T-helper 17 cell (primary cell): ENCODE measurements at places on chromosomes 5 and 9. TPM values are rescaled to one million over a fixed set of nuclear protein-coding genes. Genes with fewer than 3 reads are reported as not detected.

DNA sequence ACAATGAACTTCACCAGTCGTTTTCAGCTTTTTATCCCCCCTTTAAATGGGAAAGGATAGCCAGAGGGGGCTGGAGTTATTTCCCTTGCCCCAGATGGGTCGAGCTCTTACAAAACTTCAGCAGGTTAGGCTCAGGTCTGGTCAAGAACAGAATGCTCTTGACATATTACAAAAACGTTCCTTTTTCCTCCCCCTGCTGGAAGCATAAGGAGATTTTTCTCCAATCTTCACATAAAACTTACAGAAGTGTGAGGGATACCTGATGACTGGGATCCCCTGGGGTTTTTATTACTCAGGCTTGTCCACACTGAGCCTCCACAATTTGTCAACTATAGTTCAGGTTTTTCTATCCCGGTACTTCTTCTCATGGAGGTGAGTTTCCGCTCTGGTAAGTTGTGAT is 60.8 kb downstream of the CSF2 start:
- no peak for DNase-seq
- no peaks in the 10 kb centered on the region for H3K27me3 ChIP-seq
- H3K36me3 ChIP-seq = no peaks in the 10 kb centered on the region
- no peaks in the 10 kb centered on the region for H3K4me1 ChIP-seq

GRCh38 chr5:19855453-19855852 is 132.5 kb downstream of the CDH18 start:
- no peak for DNase-seq
- H3K4me1 ChIP-seq = no peaks in the 10 kb centered on the region
- H3K27ac ChIP-seq = no peak overlapping the region
- no peaks in the 10 kb centered on the region for H3K27me3 ChIP-seq

- no peak for DNase-seq
- no peak overlapping the region for H3K27ac ChIP-seq
- no peaks in the 10 kb centered on the region for H3K4me1 ChIP-seq
- H3K36me3 ChIP-seq = peaks cover 2% of the 10 kb centered on the region
- H3K4me3 ChIP-seq = no peak overlapping the region
These were observed 34.3 kb downstream of the MRPL36 start for GRCh38 chr5:1765141-1765879.

DNA sequence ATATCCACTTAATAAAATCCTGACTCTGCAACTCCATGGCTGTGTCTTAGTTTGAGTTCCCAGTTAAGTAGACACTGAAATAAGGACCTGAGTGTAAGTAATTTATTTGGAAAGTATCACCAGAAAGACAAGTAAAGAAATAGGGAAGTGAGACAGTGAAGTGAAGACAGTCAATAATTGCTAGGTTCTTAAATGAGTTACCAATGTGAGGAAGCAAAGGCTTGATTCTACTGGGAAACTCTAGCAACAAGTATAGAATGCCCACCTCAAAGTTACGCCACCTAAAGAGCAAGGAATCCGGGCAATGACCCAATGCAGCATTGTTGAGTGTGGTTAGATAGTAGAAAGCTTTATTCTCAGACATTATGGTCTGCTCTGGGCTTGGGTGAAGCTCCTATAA is 383.9 kb downstream of the TLR4 start:
- no peak for DNase-seq
- no peak overlapping the region for H3K27ac ChIP-seq
- H3K36me3 ChIP-seq = no peaks in the 10 kb centered on the region
- H3K27me3 ChIP-seq = no peaks in the 10 kb centered on the region
- H3K4me1 ChIP-seq = no peaks in the 10 kb centered on the region
- H3K4me3 ChIP-seq = no peak overlapping the region

DNA sequence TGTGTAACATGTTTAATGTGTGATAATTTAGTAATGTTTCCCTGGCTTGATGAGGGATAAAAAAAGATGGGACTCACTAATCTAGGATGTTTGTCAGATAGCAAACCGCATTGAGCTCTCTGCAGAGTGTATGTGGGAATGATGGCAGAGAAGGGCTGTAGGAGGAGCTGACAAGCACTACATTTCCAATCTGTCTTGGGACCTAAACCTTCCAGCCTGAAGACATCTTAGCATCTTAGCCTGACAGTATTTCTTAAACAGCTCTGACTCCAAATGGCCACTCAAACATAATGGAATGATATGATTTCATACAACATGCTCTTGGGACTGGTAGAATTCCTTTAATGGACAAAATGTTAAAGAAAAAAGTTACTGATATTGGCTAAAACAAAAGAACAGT is 116.7 kb downstream of the PPP2R2B start:
- no peaks in the 10 kb centered on the region for H3K27me3 ChIP-seq
- peaks cover 34% of the 10 kb centered on the region for H3K4me1 ChIP-seq
- DNase-seq = no peak
- no peak overlapping the region for H3K4me3 ChIP-seq

DNA sequence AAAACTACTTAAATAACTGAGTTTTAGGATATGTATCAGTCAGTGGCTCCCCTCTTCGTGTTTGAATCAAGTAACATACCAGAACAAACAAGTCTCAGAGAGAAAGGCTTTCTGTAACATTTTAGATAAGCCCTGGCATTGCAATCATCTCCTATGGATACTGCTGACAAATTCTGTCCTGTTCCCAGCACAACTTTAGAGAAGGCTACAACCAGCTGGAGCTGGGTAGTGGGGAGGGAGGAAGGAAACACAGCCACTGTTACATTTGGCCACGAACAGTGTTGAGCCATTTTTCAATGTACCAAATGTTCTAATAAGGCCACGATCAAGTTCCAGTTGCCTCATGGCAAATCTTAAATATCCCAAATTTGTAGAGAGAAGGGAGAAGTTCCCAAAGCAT is 511.8 kb upstream of the WWC1 start:
- H3K36me3 ChIP-seq = no peaks in the 10 kb centered on the region
- no peaks in the 10 kb centered on the region for H3K4me1 ChIP-seq
- DNase-seq = no peak
- no peak overlapping the region for H3K4me3 ChIP-seq

DNA sequence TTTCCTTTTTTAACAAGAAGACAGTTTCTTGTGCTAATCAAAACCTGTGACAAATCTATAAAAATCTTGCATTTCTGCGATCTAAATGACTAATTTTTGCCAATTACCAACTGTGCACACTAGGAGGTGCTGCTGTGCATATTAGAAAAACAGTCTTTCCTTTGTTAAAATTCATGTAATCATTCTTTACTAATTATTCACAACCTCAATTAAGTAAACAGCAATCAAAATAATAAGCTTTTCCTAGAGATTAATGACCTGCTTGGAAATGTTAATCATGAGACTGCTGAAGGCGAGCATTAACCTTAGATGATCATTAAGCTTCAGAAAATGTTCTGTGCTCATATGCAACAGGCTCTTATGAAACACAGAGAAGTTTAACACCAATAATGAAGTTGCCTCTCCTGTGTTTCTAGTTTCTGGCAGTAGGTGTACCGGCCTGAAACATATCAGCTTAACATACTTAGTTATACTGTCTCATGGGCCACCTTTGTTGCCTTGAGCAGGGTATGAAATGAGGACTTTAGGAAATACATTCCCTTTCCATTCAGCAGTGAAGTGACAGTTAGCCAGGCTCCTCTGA is 17.7 kb downstream of the RFESD start:
- H3K27me3 ChIP-seq = no peaks in the 10 kb centered on the region
- peaks cover 2% of the 10 kb centered on the region for H3K4me1 ChIP-seq
- H3K36me3 ChIP-seq = peaks cover 4% of the 10 kb centered on the region
- no peak for DNase-seq
- no peak overlapping the region for H3K27ac ChIP-seq

DNA sequence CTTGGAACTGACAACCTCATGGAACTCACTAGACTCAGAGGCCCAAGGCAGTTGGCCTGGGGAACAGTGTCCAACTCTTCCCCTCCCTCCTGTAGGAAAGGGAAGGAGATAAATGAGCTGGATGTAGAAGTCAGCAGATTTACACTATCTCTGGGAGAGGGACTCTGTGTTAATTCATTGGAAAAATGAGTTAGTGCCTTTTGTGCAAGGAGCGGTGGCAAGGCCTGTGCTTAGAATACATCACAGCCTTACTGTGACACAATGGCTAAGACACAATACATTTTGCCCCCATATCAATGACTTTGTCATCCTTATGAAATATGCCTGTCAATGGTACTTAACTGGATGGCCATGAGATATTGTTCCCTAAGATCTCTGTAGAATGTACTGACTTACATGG is 28.0 kb upstream of the FAM240B start:
- no peak overlapping the region for H3K27ac ChIP-seq
- no peak for DNase-seq
- peaks cover 21% of the 10 kb centered on the region for H3K27me3 ChIP-seq
- H3K36me3 ChIP-seq = no peaks in the 10 kb centered on the region

- H3K4me1 ChIP-seq = peaks cover 6% of the 10 kb centered on the region
- H3K4me3 ChIP-seq = no peak overlapping the region
- H3K27ac ChIP-seq = no peak overlapping the region
These were observed 21.0 kb downstream of the DHX29 start for GRCh38 chr5:55286411-55286933.

GRCh38 chr9:75855509-75855908 is 35.0 kb upstream of the PCSK5 start:
- peaks cover 23% of the 10 kb centered on the region for H3K27me3 ChIP-seq
- no peaks in the 10 kb centered on the region for H3K36me3 ChIP-seq
- no peak for DNase-seq
- H3K4me1 ChIP-seq = no peaks in the 10 kb centered on the region

DNA sequence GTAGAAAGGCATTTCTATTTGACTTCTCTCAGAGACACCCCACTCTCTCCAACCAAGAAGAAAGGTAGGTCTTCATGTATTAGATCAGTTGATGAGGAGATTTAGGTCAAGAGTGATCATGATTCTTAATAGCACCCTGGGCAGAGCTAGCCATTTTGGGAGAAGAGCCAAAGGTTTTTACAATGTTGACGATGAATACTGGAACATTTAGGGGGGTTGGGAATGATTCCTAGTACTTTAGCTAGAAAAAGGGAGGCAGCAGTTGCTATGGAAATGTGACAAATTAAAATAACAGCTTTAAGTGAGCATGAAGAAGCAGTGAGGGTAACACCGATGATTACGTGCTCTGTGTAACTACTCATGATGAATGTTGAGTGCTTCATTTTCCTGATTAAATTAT is 9.5 kb upstream of the RPS23 start:
- peaks cover 6% of the 10 kb centered on the region for H3K36me3 ChIP-seq
- no peak for DNase-seq
- no peak overlapping the region for H3K27ac ChIP-seq
- H3K4me1 ChIP-seq = peaks cover 8% of the 10 kb centered on the region
- H3K4me3 ChIP-seq = no peak overlapping the region

DNA sequence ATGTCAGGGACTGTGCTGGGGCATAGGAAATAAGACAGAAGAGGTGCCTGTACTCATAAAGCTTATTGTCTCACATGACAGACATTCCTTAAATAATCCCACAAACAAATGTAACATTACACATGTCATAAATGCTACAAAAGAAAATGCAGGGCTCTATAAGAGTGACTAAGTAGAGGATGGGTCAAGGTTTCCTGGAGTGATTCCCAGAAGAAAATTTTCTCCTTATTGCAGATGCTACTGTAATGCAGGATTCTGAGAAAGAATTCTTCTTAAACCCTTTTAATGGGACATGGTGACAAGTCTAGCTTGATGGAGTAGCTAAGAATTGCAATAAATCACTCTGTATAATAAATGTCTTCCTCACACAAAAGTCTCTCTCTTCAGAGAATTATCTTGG is 55.7 kb downstream of the SH3TC2 start:
- DNase-seq = no peak
- H3K4me3 ChIP-seq = no peak overlapping the region
- no peak overlapping the region for H3K27ac ChIP-seq

DNA sequence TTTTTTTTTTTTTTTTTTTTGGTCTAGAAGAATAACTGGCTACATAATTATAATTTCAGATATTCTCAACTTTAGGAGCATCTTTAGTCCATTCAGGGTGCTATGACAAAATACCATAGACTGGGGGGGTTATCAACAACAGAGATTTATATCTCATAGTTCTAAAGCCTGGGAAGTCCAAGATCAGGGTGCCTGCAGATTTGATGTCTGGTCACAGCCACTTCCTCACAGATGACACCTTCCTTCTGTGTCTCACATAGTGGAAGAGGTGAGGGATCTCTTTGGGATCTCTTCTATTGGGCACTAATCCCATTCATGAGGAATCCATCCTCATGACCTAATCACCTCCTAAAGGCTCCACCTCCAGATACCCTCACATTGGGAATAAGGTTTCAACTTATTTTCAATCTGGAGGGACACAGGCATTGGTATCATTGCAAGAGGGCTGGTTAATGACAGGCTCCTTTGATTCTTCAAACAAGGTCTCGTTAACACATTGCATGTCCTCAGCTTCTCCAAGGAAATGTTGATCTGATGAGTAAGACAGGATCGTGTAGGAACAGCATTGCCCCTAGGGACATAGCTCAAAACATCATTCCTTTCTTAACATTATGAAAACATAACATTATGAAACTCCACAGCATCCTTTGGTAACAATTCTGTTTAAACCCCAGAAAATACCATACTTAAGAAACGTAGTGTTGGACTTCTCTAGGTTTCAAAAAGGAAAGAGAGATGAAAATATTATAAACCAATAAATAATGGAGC is 372.4 kb downstream of the SEMA5A start:
- H3K4me1 ChIP-seq = no peaks in the 10 kb centered on the region
- no peaks in the 10 kb centered on the region for H3K27me3 ChIP-seq
- no peak for DNase-seq
- no peaks in the 10 kb centered on the region for H3K36me3 ChIP-seq
- no peak overlapping the region for H3K27ac ChIP-seq
- H3K4me3 ChIP-seq = no peak overlapping the region

- H3K36me3 ChIP-seq = peaks cover 6% of the 10 kb centered on the region
- no peak overlapping the region for H3K27ac ChIP-seq
- DNase-seq = no peak
- H3K27me3 ChIP-seq = no peaks in the 10 kb centered on the region
- H3K4me1 ChIP-seq = peaks cover 7% of the 10 kb centered on the region
These were observed 55.6 kb downstream of the CAMSAP1 start for GRCh38 chr9:135851748-135852147.

DNA sequence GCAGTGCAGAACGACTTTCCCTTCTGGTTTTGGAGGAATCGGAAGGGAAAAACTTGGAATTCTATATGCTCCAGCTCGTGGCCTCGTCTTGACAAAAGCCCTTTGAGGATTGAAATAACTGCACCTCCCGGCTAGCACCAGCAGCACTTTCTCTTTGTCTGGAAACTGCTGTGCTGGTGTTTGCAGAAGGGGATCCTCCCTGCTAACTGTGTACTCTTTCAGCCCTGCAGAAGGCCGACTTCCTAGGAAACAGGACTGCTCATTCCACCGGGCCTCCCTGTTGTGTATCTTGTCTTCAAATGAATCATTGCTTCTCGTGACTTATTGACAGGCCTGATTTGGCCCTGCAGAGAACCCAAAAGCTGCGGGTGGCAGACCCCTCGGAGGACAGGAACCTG is 23.6 kb downstream of the STC2 start:
- no peak overlapping the region for H3K4me3 ChIP-seq
- H3K36me3 ChIP-seq = no peaks in the 10 kb centered on the region
- no peak for DNase-seq
- no peak overlapping the region for H3K27ac ChIP-seq

ACOT12 gene
- not detected for total RNA-seq

SPINK5 gene
- total RNA-seq = not detected

UBE2QL1 gene
- total RNA-seq = not detected

OCLN gene
- 9.0 TPM for total RNA-seq

DMRT3 gene
- total RNA-seq = not detected

HBEGF gene
- 7.3 TPM for total RNA-seq
